Natural killer cell treated with Interleukin-12 subunit alpha and Interleukin-12 subunit beta and Interleukin-15 and Interleukin-18, amount 100 ng/mL, for 72 hours (primary cell): ENCODE measurements at places on chromosomes 13 and 19. TPM values are rescaled to one million over a fixed set of nuclear protein-coding genes. Genes with fewer than 3 reads are reported as not detected.

Gene WDR88
- total RNA-seq = not detected

Gene PCDH8
- total RNA-seq = not detected

Gene RDH8
- not detected for total RNA-seq

Gene PDE4A
- 46.6 TPM for total RNA-seq

Gene DMKN
- total RNA-seq = 1.8 TPM

Gene PLIN5
- total RNA-seq = not detected

Gene SCN1B
- 0.95 TPM for total RNA-seq

Gene FCER2
- 0.78 TPM for total RNA-seq

Gene FFAR2
- not detected for total RNA-seq

Gene TSHZ3
- 4.0 TPM for total RNA-seq

Gene MBD3L2
- not detected for total RNA-seq

Gene PRPF31
- 89.5 TPM for total RNA-seq

Gene ZNF528
- total RNA-seq = 12.6 TPM

Gene OR7D4
- total RNA-seq = not detected

GRCh38 chr19:38667661-38668171, 20.3 kb downstream of the ACTN4 start:
- no peak for DNase-seq

- DNase-seq = no peak
These were observed 6.2 kb downstream of the NAA16 start for GRCh38 chr13:41317243-41317642.

- no peak for DNase-seq
These were observed 5.0 kb upstream of the EID2 start for GRCh38 chr19:39544911-39545310.

DNA sequence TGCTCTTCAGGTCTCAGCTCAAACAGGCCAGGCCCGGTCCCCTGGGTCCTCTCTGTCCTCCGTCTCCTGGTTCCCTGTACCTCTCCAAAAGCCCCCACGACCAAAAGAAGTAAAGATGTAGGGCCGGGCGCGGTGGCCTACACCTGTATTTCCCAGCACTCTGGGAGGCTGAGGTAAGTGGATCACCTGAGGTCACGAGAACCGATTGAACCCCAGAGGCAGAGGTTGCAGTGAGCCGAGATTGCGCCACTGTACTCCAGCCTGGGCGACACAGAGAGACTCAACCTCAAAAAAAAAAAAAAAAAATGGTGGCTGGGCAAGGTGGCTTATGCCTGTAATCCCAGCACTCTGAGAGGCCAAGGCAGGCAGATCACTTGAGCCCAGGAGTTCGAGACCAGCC, 22.0 kb upstream of the BCL3 start:
- DNase-seq = peak; percentile 34

- DNase-seq = no peak
These were observed 46.8 kb downstream of the LATS2 start for GRCh38 chr13:21014502-21015170.

DNA sequence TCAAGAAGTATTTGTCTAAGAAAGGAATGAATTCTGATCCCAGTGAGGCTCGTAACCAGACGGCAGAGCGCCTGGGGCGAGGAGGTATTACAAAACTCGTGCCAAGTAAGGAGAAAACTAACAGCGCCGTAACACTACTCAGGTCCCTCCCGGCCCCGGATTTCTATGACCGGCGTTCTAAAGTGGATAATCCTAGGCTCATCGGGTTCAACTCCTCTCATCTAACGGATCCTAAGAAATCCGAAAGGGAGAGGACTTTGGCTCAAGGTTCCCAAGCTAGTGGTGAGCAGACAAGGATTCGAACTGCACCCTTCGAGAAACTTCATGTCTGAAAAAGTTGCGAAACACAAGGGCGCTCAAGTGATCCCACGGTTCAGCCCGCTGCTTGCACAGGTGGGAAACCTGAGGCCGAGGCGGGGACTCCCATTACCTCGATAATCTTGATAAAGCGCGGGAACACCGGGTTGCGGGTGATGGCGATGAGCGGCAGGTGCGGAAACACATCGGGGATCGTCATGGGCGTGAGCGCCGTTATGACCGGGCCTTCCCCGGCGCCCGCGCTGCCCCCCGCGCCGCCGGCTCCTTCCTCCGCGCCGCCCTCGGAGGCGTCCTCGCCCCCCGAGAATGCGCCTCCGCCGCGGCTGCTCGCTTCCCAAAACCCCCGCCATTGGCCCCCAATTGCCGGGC, 529 bp downstream of the LONP1 start:
- DNase-seq = no peak

DNA sequence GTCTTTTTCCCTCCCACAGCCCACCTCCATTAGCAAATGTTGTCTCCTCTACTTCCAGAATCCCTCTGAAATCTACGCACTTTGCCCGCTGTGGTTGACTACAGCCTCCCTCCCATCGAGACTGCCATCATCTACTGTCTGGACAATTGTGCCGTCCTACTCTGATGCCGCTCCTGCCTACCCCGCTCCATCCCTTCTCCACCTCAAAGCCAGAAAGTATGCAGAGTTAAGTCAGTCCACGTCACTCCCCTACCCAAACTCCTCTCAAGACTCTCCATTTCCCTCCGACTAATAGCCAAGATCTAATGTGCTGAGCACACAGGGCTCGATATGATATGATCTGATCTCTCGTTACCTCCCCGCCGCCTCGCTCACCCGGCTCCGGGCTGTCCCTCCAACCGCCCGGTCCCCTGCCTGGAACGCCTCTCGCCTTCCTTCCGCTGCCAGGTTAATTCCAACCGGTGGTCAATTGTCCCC, 556 bp downstream of the CACTIN start:
- DNase-seq = no peak

GRCh38 chr19:501646-502045, 5.4 kb downstream of the MADCAM1 start:
- no peak for DNase-seq

GRCh38 chr19:13983213-13983889, 22.8 kb downstream of the RFX1 start:
- no peak for DNase-seq

DNA sequence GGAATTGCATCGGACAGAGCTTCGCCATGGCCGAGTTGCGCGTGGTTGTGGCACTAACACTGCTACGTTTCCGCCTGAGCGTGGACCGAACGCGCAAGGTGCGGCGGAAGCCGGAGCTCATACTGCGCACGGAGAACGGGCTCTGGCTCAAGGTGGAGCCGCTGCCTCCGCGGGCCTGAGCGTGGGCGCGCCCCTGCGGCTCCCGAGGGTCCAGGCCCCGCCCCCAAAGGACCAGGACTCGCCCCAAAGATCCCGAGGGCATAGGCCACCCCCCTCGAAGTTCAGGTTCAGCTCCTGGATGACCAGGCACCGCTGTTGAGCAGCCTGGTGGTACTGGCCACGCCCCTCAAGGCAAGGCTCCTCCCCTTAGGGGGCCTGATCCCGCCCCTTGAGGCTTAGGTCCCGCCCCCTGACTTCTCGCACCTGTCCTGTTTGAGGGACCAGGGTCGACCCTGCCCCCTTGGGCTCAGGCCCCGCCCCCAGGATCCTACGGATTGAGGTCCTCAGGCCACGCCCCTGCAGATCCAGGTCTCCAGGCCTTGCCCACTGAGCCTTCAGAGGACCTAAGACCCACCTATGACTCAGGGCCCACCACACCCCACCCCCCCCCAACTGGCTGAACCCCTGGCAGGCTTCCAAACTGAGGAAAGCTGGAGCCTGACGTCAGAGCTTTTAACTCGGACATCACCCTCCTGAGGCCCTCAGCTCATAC, 43.1 kb downstream of the CYP4F22 start:
- peak; percentile 75 for DNase-seq

DNA sequence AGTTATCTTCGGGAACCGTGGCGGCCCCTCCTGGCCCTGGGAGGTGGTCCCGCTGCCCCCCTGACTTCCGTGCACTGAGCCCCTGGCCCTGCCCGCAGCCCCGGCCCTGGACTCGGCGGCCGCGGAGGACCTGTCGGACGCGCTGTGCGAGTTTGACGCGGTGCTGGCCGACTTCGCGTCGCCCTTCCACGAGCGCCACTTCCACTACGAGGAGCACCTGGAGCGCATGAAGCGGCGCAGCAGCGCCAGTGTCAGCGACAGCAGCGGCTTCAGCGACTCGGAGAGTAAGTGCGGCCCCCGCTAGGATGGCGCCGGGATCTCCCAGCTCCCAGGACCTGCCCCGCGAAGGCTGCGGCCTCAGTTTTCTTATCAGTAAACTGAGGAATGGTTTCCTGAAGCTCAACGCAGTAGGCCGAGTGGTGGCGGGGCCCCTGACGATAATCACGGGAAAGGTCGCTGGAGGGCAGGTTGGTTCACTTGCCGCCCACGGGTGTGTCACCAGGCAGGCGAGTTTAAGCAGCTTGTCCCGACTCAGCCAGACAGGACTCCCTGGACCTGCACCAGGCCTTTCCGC, 924 bp downstream of the RGCC start:
- no peak for DNase-seq

DNA sequence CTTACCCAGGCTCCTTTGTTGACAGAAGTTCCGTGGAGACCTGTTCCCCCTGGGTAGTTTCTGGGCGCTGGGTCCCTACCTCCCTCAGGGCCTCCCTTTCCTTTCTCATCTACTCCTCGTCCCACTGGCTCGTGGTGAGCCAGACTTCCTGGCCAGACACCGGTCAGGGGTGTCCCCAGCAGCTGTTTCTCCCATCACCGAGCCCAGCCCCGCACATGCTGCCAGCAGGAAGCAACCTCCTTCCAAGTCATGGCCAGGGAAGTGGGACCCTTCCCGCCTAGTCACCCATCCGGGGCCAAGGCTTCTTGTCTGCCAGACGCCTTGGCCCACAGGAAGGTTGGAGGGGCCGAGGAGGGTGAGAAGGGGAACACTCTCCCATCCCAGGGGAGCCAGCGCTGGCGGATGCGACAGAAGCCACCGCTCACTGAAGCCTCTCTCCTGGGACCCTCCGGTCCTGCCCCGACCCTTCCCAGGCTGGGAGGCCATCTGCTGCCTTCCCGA, 5.7 kb downstream of the PAK4 start:
- no peak for DNase-seq

- no peak for DNase-seq
These were observed 145.9 kb downstream of the DACH1 start for GRCh38 chr13:71721104-71721503.

GRCh38 chr19:11054200-11054599, 35.1 kb upstream of the LDLR start:
- DNase-seq = no peak

GRCh38 chr13:97866346-97866745, 87.1 kb upstream of the IPO5 start:
- no peak for DNase-seq

DNA sequence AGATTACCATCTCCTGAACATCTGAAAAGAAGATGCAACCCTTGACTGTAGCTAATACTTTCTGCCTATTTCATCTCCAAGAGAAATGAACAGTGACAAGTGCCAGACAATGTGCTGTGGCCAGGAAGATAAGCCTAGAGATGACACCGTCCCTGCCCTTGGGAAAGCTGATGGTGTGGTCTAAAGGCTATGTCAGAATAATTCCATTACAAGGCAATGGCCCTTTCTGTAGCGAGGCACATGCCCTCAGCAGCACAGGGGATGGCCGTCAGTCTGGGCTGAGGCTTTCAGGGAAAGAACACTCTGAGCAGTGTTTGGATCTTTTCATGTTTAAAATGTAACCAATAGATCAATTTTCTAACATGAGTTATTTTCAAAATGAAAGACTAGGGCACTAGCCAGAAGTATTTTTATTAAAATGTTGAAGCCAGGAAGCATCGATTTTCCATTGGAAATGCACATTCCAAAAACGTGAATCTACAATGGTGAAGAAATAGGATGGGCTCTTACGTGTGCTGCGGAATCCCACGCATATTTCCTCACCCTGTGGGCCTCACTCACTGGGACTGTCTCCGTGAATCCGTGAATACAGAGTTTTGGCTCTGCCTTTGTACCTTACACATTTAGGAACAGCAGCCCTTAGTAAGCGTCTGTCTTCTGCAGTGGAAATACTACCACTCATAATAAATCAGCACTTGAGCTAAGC, 22.0 kb downstream of the COL4A1 start:
- DNase-seq = no peak

- DNase-seq = no peak
These were observed 31.3 kb downstream of the GRIK5 start for GRCh38 chr19:42038666-42039065.

- no peak for DNase-seq
These were observed 182.2 kb downstream of the LMO7 start for GRCh38 chr13:75818179-75818967.

- no peak for DNase-seq
These were observed 962 bp upstream of the IRS2 start for GRCh38 chr13:109787135-109787954.

DNA sequence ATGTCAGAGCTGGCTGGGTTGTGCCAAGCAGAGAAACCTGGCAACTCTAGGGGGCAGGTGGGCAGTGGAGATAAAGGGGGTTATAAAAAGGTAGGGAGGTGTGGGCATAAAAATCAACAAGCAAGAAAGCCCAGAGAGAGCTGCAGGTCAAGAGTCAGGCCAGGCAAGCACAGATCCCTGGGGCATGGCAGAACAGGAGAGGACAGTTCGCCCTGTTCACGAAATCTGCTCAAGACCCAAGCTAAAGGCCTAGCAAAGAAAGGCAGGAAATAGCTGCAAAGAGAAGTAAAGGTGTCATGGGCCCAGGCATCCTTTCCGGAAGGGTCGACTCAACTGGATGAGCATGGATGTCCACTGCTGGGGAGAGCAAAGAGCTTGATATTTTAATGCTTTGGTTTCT, 3.4 kb downstream of the MBNL2 start:
- DNase-seq = no peak

- DNase-seq = no peak
These were observed 14.2 kb downstream of the CHERP start for GRCh38 chr19:16527971-16528521.

GRCh38 chr13:33110713-33111413, 94.6 kb downstream of the KL start:
- no peak for DNase-seq

DNA sequence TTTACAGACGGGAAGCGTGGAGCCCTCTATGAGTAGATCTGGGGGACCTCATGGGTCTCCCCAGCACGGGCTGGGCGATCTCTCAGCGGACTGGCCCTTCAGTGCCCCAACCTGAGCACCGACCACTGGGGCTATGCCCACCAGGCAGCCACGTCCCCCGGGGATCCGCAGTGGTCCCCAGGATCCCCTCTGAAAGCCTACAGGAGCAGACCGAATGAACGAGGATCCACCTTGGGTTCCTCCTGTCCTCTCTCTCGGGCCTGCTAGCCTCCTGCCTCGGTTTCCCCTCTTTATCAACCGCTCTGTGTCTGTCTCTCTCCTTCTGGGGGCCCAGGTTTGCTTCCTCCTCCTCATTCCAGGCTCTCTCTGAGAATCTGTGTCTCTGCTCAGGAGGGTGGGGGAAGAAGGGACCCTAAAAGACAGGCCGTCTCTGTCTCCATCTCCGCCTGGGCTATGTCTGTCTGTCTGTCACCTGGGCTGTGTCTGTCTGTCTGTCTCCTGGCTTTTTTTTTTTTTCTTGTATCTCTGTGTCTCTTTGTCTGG, 2.0 kb upstream of the MEIS3 start:
- DNase-seq = no peak

- no peak for DNase-seq
These were observed 549.5 kb upstream of the ARGLU1 start for GRCh38 chr13:107117327-107118012.

DNA sequence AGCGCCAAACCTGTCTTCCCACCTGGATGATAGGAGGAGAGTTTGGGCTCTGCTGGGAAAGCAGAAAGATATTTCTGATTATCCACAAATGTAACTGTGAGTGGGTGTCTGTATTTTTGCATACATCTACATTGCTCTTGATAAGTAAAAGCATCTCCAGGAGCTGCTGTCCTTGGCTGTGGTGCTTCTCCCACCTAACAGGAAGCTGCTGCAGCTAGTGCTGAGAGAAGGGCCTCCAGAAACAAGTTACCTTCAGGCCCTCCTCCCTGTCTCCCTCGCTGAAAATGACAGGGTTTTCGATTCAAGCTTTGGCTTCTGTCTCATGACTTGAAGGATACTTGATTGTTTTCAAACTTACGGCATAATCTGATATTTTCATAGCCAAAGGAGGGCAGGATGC, 90.1 kb downstream of the FOXO1 start:
- no peak for DNase-seq
